Testis (tissue), 5 donors: ENCODE measurements at places on chromosomes 12 and 14. TPM values are rescaled to one million over a fixed set of nuclear protein-coding genes. Genes with fewer than 3 reads are reported as not detected.

PTPN21 gene
- 47.2 TPM for total RNA-seq

FRMD6 gene
- total RNA-seq = 59.2 TPM

MUCL1 gene
- 1.4 TPM for total RNA-seq

ATP5F1B gene
- 342 TPM for total RNA-seq

CEBPE gene
- total RNA-seq = 0.19 TPM

LTBP2 gene
- 45.3 TPM for total RNA-seq

SLC25A47 gene
- total RNA-seq = 0.37 TPM

P2RX2 gene
- 2.7 TPM for total RNA-seq

TEDC1 gene
- 16.4 TPM for total RNA-seq

SMARCD1 gene
- 99.0 TPM for total RNA-seq

EXOC3L4 gene
- total RNA-seq = 1.0 TPM

OTUB2 gene
- total RNA-seq = 19.3 TPM

SALL2 gene
- 4.1 TPM for total RNA-seq

DACT1 gene
- total RNA-seq = 25.0 TPM

ASCL1 gene
- 0.71 TPM for total RNA-seq

PELI2 gene
- total RNA-seq = 27.6 TPM

CD163L1 gene
- total RNA-seq = 24.6 TPM

TMEM132C gene
- total RNA-seq = 5.5 TPM

HOXC9 gene
- 6.6 TPM for total RNA-seq
